Stimulated activated CD4-positive, alpha-beta T cell treated with anti-CD3 and anti-CD28 coated beads, TNF-alpha, amount 100 ng/mL, for 24 hours (primary cell): ENCODE measurements at places on chromosomes 2 and 18.
A peak's percentile ranks its signal among the peaks of the same experiment; 100 is the strongest.

DNA sequence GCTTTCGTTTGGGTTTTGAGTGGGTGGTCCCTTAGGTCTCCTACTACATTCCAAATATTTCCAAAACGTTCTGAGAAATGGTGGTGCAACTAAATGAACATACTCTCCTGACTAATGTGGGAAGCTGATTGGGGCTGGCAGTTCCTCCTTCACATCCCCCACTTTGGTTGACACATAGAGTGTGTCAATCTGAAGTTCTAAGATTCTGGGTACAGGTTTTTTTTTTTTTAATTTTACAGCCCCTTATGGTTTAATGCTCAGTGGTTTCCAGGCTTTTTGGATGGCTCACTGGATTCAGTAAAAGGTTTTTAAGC lies 58.4 kb upstream of the ITGB6 start:
- DNase-seq = no peak

GRCh38 chr2:70832386-70832785 lies 3.2 kb downstream of the CD207 start:
- no peak for DNase-seq

- no peak for DNase-seq
Observed at GRCh38 chr2:150491430-150491829, 4.0 kb upstream of the RND3 start.

GRCh38 chr2:73239776-73240175 lies 5.7 kb downstream of the CCT7 start:
- DNase-seq = no peak

GRCh38 chr2:160288324-160288723 lies 88.3 kb upstream of the ITGB6 start:
- DNase-seq = no peak

DNA sequence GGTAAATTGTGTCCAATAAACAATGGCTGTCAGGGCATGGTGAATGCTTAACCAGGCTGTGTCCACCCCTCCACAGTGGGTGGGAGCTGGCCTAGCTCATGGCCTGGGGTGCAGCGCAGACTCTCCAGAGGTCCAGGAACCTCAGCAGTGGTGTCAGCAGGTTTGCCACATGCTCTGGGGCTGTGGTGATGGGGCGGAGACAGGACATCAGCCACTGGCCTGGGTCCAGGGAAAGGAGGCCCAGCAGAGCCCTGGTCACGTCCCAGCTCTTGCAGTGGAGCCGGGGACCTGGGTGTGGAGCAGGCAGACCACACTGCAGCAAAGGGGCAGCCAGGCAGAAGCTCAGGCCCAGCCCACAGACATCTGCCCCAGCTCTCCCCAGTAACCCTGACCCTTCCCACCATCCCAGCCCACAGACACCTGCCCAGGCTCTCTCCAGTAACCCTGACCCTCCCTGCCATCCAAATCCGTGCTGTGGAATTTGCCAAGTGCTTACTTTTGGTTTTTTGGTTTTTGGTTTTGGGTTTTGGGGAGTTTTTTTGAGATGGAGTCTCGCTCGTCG lies 13.8 kb upstream of the KIF1A start:
- no peak for DNase-seq

- DNase-seq = no peak
Observed at GRCh38 chr2:178871536-178871935, 64.3 kb upstream of the TTN start.

- DNase-seq = no peak
Observed at GRCh38 chr2:225994748-225995405, 595.4 kb downstream of the NYAP2 start.

GRCh38 chr2:28206762-28207161 lies 185.9 kb upstream of the FOSL2 start:
- DNase-seq = no peak

DNA sequence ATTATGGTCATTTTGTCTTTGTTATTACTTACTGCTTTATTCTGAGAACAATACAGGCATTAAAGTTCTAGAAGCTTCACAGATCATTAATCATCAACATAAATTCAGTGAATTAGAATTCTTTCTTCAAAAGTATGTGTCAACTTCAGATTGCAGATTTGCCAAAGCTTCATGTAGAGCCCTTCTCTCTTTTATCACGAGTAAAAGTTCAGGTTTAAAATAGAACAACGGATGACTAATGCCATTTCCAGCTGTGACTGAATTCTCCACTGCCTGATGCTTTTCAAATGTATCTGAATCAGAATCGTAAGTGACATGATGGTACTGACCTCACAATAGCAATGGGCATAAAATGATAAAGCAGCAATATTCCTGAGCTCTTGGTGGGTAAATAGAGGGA lies 116.0 kb downstream of the ABCA12 start:
- DNase-seq = no peak

DNA sequence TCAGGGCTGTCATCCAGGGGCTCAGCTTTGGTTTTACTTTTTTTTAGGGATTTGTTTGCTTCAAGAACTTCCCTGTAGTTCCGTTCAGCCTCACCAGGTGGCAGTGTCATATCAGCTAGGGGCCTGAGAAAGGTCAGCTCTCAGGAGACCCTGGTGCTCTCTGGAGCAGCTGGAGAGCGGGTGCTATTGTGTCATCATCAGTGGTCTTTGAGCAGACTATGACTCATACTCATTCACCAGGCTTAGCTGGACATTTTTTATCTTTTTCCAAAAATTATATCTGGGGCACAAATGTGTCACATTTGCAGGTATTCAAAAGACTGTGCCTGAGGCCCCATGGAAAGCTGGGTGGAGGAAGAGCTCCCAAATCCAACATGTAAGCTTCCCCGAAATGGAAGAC lies 24.4 kb downstream of the ZNF892 start:
- peak; percentile 38 for DNase-seq

- no peak for DNase-seq
Observed at GRCh38 chr2:148656516-148656915, 12.0 kb downstream of the EPC2 start.

DNA sequence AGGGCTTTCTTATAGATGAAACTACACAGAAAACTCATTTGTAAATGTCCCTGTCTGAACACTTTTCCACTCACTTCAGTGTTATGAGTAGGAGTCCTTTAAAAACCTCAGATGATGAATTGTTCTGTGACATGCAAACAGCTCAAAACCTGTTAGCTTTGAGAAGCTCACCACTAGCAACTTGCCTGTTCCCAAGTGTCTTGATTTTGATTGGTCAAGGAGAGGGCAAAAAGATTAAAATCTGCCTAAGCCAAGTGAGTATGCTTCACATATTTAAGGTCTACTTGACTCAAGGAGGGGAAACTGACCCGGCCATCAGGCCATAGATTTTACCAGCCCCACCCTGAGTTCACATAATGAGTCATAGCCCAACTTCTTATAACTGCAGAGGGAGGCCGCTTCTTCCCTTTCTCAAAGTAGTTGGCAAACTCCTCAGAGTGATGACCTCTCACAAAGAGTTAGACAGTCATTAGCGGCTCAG lies 45.2 kb upstream of the MEIS1 start:
- DNase-seq = no peak

DNA sequence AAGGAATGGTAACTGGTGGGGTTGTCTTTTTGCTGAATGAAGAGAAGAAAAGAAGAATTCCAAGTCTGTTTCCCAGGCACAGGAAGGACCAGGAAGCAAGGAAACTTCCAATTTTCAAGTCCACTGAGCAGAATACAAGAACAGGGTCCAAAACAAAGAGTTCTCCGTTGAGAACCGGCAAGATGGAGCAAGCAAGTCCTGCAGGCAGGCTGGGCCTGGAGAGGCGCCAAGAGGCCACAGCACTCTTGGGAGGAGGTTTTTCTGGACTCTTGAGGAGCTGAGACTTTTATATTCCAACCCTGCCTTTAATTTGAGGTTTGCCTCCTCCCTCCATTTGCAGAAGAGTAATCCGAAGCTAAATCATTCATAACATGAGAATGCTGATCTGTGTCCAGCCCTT lies 224.5 kb downstream of the IKZF2 start:
- DNase-seq = no peak

DNA sequence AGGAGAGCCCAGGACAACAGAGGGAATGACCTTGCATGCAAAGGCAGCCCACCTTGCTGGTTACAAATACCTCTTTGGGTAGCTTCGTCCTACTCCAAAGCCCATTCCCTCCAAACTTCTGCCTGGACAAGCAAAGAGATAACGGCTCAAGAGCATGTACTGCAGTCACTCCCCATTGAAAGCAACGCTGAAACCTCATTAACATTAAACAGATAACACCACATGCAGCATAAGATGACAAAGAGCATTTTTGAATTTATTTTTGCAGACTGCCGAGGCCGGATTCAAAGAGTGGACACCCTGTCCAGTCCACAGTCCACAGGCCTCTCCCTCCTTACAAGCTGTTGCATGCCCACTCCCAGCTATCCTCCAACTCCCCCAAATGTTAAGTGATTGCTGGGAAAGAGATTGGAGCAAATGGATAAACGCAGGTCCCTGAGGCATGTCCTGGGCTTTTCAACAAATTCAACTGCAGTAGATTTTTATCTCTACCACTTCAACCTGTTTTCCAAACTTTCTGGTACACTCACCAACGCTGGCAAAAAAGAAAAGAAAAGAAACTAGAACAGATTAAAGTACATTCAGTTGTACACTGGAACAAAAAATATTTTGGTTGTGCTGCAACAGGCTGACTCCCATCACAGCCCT lies 40.1 kb downstream of the MREG start:
- DNase-seq = no peak

- no peak for DNase-seq
Observed at GRCh38 chr2:108919571-108920373, 69.2 kb downstream of the EDAR start.

GRCh38 chr2:14632133-14632936 lies at the start of gene LRATD1:
TSS of gene LRATD1 (plus strand) at chr2:14632717. CDS start at chr2:14633980, 1,263 bp downstream.
- DNase-seq = no peak

DNA sequence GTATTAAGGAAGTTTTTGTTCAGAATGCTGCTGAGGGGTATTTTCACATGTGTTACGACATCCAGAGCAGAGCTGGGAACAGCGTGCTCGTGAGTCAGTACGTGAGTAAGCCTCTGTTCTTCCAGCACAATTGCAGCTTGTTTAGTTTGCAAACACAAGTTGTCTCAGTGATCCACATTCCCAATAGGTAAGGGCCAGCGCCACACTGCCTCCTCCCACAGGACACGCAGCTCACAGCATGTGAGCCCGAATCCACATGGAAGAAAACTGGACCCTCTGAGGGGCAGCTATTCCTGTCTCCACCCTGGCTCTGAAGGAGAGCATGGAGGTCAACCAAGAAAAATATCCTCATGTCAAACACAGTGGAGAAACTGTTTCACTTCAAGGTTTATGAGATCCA lies 173.9 kb upstream of the PID1 start:
- DNase-seq = no peak

DNA sequence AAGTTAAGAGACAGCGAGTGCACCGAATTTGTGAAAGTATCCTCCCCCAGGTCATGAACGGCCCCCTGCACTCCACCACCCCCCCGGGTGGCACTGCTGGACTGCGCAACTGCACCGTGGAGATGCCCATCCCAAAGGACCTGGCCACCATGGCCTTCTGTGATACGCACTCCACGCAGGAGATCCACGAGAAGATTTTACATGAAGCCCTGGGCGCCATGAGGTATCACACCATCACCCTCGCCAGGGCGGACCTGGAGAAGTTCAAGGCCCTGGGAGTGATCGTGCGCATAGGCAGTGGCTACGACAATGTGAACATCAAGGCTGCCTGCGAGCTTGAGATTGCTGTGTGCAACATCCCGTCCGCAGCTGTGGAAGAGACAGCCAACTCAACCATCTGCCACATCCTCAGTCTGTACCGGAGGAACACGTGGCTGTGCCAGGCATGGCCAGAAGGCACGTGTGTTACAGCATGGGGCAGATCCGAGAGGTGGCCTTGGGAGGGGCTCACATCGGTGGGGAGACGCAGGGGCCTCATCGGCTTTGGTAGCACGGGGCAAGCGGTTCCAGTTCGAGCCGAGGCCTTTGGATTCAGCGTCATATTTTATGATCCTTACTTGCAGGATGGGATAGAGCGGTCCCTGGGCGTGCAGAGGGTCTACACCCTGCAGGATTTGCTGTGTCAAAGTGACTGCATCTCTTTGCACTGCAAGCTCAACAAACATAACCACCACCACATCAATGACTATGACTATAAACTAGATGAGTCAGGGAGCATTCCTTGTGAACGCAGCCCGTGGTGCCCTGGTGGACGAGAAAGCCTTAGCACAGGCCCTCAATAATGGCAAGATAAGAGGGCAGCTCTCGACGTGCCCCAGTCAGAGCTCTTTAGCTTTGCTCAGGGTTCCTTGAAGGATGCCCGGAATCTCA lies 290.8 kb upstream of the MC4R start:
- DNase-seq = no peak

DNA sequence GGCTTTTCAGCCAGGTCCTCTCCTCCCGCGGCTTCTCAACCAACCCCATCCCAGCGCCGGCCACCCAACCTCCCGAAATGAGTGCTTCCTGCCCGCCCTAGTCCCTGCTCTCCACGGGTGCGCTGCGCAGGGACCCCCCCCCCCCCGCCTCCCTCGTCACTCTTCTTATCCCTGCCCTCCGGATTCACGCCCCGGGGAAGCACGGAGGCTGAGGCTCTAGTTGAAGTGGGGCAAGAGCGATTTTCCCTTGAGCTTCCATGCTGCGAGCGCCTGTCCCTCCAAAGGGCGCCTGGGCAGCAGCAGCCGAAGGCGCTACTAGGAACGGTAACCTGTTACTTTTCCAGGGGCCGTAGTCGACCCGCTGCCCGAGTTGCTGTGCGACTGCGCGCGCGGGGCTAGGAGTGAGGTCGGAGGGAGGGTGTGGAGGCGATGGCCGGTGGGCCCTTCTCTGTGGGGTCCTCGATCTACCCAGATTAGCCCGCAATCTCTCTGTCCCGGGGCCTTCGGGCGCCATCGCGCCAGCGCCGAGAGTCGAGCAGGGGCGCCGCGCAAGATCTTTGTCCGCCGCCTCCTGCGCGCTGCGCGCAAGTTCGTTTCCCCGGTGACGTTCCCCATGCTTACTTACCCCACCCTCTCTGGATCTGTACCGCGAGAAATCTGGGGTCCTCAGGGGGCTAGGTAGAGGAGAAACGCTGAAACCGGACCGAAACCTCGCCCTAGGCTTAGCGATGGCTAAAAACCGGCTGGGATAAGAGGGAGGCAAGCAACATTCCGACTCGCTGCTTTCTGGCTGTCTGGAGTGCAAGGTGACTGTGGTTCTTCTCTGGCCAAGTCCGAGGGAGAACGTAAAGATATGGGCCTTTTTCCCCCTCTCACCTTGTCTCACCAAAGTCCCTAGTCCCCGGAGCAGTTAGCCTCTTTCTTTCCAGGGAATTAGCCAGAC lies 677 bp downstream of the GAD1 start:
- no peak for DNase-seq

GRCh38 chr18:60215432-60215831 lies 157.1 kb downstream of the MC4R start:
- no peak for DNase-seq

GRCh38 chr2:85734942-85735608 lies 18.7 kb upstream of the ATOH8 start:
- no peak for DNase-seq

DNA sequence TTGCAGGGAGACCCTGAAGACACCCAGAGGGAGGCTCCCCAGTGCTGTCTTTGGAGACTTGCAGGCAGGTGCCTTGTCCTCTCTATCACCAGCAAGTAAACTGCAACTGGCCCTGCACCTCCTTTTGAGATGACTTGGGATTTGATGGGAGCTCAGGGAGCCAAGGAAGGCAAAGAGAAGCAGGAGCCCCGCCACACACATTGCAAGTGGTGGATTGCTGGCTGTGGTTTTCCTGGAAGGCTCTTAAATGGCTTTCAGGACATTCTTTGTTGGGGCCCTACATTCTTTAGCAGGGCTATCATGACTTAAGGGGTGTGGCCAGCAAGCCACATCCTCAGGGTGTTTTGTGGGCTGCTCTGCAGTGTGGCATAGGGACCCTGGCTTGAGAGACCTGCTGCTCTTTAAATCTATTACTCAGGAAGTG lies 39.9 kb upstream of the CDC42EP3 start:
- no peak for DNase-seq

- no peak for DNase-seq
Observed at GRCh38 chr2:120624061-120624737, 111.5 kb upstream of the GLI2 start.

- DNase-seq = no peak
Observed at GRCh38 chr2:200408428-200409316, 101.2 kb downstream of the KCTD18 start.
